T-cell (primary cell): ENCODE measurements at places on chromosomes 1 and 21. TPM values are rescaled to one million over a fixed set of nuclear protein-coding genes. Genes with fewer than 3 reads are reported as not detected.

DNA sequence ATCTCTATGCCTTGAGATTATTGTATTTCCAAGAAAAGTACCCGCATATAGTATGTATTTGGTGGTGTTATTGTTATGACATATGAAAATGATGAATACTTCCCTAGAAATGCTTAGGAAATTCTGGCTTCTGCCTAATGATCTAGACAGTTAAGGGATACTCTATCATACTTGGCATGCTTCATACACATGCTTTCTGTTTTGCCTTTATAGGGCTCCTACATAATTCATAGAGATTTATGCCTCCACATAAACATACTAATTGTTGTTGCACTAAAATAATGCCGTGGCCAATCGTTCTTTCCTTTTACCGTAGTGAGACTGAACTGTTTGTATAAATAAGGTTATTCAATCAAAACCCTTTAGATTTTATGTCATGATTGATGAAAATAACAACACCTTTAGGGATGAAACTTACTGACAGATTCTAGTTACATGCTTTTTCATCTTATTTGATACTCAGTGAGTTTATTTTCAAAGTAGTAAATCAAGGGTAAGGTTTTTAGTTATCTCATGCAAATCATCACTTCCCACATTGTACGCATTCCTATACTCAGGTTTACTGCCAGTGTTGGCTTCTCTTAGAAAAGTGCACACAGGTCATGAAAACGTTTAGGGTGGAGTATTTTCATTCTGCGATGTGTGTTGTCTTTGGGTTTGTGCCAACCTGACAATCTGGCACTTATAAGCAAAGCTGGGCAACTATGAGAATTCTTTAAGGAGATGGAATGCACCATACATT, 40.5 kb upstream of the SCYL3 start:
- no peaks in the 10 kb centered on the region for H3K4me1 ChIP-seq
- DNase-seq, result no peak
- H3K27ac ChIP-seq, result no peak overlapping the region
- no peaks in the 10 kb centered on the region for H3K27me3 ChIP-seq
- H3K36me3 ChIP-seq, result no peaks in the 10 kb centered on the region

DNA sequence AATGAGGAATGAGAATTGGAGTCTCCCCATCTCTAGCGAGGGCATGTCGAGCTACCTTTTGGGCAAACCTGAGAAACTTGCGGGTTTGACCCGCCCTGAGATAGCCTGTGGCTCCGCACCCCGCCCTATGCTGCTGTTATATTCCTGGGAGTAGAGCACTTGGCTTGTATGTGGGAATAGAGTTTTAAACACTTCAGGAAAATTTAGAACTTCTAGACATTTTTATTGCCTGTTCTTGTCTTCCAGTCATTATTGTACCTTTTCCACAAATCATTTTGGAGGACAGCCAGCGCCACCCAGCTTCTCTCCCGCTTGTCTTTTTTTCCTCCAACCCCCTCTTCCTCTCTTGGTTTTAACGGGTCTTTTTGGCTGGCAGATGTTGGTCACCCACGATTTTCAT, 738 bp downstream of the GNPAT start:
- H3K36me3 ChIP-seq, result peaks cover 22% of the 10 kb centered on the region
- peak overlapping the region; percentile 68 for H3K4me3 ChIP-seq
- no peak for DNase-seq
- H3K4me1 ChIP-seq, result peaks cover 21% of the 10 kb centered on the region
- no peaks in the 10 kb centered on the region for H3K27me3 ChIP-seq

The UBASH3A gene
- total RNA-seq, result 70.2 TPM

GRCh38 chr1:245444147-245444828, 289.5 kb downstream of the KIF26B start:
- peaks cover 9% of the 10 kb centered on the region for H3K27me3 ChIP-seq
- no peak overlapping the region for H3K4me3 ChIP-seq
- H3K36me3 ChIP-seq, result no peaks in the 10 kb centered on the region
- H3K27ac ChIP-seq, result no peak overlapping the region
- peaks cover 7% of the 10 kb centered on the region for H3K4me1 ChIP-seq
- DNase-seq, result no peak

- no peaks in the 10 kb centered on the region for H3K4me1 ChIP-seq
- H3K27ac ChIP-seq, result no peak overlapping the region
- no peak for DNase-seq
- no peaks in the 10 kb centered on the region for H3K36me3 ChIP-seq
Measured at GRCh38 chr21:29638138-29638537, 301.7 kb downstream of the GRIK1 start.

GRCh38 chr1:6800745-6801144, 15.5 kb downstream of the CAMTA1 start:
- no peak for DNase-seq
- H3K27me3 ChIP-seq, result no peaks in the 10 kb centered on the region
- H3K36me3 ChIP-seq, result no peaks in the 10 kb centered on the region
- H3K4me3 ChIP-seq, result no peak overlapping the region
- no peak overlapping the region for H3K27ac ChIP-seq
- no peaks in the 10 kb centered on the region for H3K4me1 ChIP-seq

The FMO5 gene
- total RNA-seq, result 0.96 TPM

DNA sequence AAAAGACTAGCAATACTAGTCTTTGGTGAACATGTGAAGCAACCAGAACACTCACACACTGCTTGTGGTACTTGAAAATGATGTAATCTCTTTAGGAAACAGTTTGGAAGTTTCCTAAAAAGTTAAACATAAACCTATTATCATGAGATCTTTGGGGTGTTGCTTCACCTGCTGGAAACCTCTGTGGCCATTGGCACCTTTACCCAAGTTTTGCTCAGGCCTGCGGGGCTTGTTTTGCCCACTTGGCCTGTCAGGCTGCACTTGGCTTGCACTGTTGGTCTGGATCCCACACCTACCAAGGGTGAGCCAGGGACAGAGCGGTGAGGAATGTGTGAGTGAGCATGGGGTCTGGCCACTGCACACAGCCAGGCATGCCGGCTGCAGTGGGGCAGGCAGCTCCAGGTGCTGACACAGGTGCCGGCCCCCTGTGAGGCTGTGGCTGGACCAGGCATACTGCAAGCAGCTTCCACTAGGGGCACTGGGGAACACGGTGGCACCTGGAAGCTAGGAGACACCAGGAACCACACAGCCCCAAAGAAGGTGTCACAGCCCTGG, 14.4 kb upstream of the FNBP1L start:
- H3K36me3 ChIP-seq, result no peaks in the 10 kb centered on the region
- H3K4me3 ChIP-seq, result no peak overlapping the region
- no peak overlapping the region for H3K27ac ChIP-seq
- H3K27me3 ChIP-seq, result no peaks in the 10 kb centered on the region
- no peaks in the 10 kb centered on the region for H3K4me1 ChIP-seq

GRCh38 chr21:33063907-33064622, 5.9 kb upstream of the OLIG1 start:
- H3K27ac ChIP-seq, result no peak overlapping the region
- no peak for DNase-seq
- H3K4me1 ChIP-seq, result no peaks in the 10 kb centered on the region
- H3K36me3 ChIP-seq, result no peaks in the 10 kb centered on the region
- H3K4me3 ChIP-seq, result no peak overlapping the region

The LCE1B gene
- total RNA-seq, result not detected

- no peaks in the 10 kb centered on the region for H3K27me3 ChIP-seq
- peak; percentile 45 for DNase-seq
- H3K36me3 ChIP-seq, result no peaks in the 10 kb centered on the region
- H3K4me1 ChIP-seq, result peaks cover 14% of the 10 kb centered on the region
- H3K4me3 ChIP-seq, result no peak overlapping the region
Measured at GRCh38 chr1:168443899-168444298, 99.9 kb downstream of the XCL2 start.

- DNase-seq, result no peak
- no peak overlapping the region for H3K27ac ChIP-seq
- H3K4me3 ChIP-seq, result no peak overlapping the region
- H3K36me3 ChIP-seq, result no peaks in the 10 kb centered on the region
- no peaks in the 10 kb centered on the region for H3K27me3 ChIP-seq
Measured at GRCh38 chr1:23664837-23665795, 26.5 kb upstream of the RPL11 start.

The CAMK2N1 gene
- total RNA-seq, result 2.5 TPM

GRCh38 chr1:218079347-218079746, 205.7 kb upstream of the RRP15 start:
- H3K4me1 ChIP-seq, result no peaks in the 10 kb centered on the region
- no peaks in the 10 kb centered on the region for H3K36me3 ChIP-seq
- H3K27me3 ChIP-seq, result no peaks in the 10 kb centered on the region
- no peak for DNase-seq
- no peak overlapping the region for H3K27ac ChIP-seq

The KRTAP26-1 gene
- not detected for total RNA-seq

The DNASE2B gene
- not detected for total RNA-seq

- peaks cover 7% of the 10 kb centered on the region for H3K27me3 ChIP-seq
- H3K4me3 ChIP-seq, result no peak overlapping the region
- no peaks in the 10 kb centered on the region for H3K4me1 ChIP-seq
- H3K27ac ChIP-seq, result no peak overlapping the region
- DNase-seq, result no peak
Measured at GRCh38 chr1:210223226-210223904, 9.2 kb upstream of the SERTAD4 start.

The CHIT1 gene
- not detected for total RNA-seq

- H3K27me3 ChIP-seq, result peaks cover 14% of the 10 kb centered on the region
- H3K36me3 ChIP-seq, result no peaks in the 10 kb centered on the region
- H3K4me3 ChIP-seq, result no peak overlapping the region
Measured at GRCh38 chr1:26419494-26419893, 8.9 kb downstream of the LIN28A start.

DNA sequence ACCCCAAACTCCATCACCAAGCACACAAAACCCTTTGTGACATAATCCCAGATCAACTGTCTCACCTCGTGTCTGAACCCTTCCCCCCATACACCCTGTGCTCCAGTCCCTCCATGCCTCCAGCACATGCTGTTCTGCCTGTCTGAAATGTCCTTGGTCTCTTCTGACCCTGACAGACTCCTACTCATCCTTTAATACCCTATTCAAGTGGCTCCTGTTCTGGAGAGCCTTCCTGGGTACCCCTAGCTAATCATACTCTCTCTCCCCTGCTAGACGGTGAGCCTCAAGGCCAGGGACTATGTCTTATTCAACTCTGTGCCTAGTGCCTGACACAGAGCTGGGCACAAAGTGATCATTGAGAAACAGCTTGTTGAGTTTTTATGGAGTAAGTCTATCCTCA, 125.0 kb downstream of the LACTBL1 start:
- H3K27me3 ChIP-seq, result no peaks in the 10 kb centered on the region
- H3K36me3 ChIP-seq, result no peaks in the 10 kb centered on the region
- DNase-seq, result no peak
- H3K4me3 ChIP-seq, result no peak overlapping the region

The PIGR gene
- 6.7 TPM for total RNA-seq

GRCh38 chr1:1061682-1062345, 12.3 kb downstream of the RNF223 start:
- no peak overlapping the region for H3K27ac ChIP-seq
- no peaks in the 10 kb centered on the region for H3K27me3 ChIP-seq
- H3K4me1 ChIP-seq, result peaks cover 2% of the 10 kb centered on the region
- no peak overlapping the region for H3K4me3 ChIP-seq
- no peaks in the 10 kb centered on the region for H3K36me3 ChIP-seq
- DNase-seq, result no peak

DNA sequence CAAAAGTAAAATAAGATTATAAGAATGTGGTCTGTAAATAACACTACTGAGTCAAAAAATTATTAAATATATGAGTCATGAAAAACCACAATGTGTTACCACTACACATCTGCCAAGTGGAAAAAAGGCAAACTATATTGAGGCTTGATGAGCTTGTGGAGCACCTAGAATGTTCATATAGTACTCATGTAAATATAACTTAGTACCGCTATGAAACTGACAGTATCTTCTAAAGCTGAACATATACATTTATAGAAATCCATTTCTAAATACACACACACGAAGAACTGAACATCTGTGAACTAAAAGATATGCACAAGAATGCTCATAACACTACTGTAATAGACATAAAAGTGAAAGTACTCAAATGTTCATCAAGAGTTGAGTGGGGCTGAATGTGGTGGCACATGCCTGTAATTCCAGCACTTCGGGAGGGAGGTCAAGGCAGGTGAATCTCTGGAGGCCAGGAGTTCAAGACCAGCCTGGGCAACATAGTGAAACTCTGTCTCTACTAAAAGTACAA, 18.5 kb upstream of the GBP3 start:
- H3K27me3 ChIP-seq, result no peaks in the 10 kb centered on the region
- DNase-seq, result no peak
- no peak overlapping the region for H3K4me3 ChIP-seq

DNA sequence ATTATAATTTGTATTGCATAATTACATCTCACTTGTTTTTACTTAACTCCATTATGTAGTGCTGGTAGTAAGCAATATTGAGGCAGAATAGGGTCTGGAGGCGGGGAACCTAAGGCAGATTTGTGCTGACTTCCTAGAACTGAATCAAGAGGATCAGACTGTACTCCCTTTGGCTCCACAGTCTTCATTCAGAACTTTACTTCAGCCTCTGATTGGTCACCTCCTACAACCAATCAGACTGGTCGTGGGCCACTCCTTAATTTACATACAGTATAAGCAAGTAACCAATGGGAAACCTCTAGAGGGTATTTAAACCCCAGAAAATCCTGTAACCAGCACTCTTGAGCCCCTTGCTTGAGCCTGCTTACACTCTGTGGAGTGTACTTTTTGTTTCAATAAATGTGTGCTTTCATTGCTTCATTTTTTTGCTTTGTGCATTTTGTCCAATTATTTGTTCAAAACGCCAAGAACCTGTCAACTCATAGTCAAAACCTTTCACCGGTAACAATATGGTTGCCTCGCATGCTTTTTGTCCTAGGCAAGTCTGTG, 31.6 kb downstream of the ZBTB8OS start:
- H3K27me3 ChIP-seq, result no peaks in the 10 kb centered on the region
- peaks cover 6% of the 10 kb centered on the region for H3K4me1 ChIP-seq
- no peak for DNase-seq
- no peak overlapping the region for H3K4me3 ChIP-seq

DNA sequence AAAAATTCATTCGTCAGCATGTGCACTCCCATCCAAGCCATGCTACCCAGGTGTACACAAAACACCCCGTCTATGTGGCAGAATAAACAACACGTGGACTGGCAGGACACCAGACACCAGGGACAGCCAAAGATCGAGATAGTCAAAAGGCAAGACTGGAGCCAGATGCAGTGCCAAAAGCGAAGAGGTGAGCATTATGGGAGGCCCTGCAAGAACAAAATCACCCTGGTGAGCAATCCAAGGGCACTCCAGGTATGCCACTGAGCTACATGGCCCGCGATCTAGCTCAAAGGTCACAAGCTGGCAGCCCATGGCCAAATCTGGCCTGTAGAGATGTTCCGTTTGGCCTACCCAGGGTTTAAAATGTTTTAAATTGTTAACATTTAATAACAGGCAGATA, 33.7 kb downstream of the PLPP3 start:
- no peaks in the 10 kb centered on the region for H3K27me3 ChIP-seq
- no peak overlapping the region for H3K27ac ChIP-seq
- no peaks in the 10 kb centered on the region for H3K4me1 ChIP-seq
- no peaks in the 10 kb centered on the region for H3K36me3 ChIP-seq
- no peak for DNase-seq

DNA sequence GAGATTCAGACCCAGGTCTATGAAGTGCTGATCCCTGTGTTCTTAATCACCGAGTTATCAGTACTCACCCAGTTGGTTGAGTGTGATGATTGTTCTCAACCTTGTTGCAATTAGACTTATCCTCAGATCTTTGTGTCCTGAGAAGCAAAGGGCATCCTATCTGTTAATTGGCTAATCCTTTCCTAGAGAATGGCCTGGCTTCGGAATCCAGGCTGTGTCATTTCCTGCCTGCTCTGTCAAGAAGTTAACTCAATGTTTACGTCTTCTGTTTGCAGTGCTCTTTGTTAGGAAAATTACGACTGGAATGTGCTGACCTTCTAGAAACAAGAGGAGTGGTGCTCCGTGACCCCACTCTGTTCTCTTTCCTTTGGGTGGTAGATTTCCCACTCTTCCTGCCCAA, 14.7 kb downstream of the GAS5 start:
- no peak overlapping the region for H3K4me3 ChIP-seq
- no peaks in the 10 kb centered on the region for H3K27me3 ChIP-seq
- no peak overlapping the region for H3K27ac ChIP-seq
- H3K4me1 ChIP-seq, result no peaks in the 10 kb centered on the region
- peaks cover 7% of the 10 kb centered on the region for H3K36me3 ChIP-seq
